AG09309 (cell line): ENCODE measurements at places on chromosomes 16 and 17.

GRCh38 chr17:69878661-69879060, 196.4 kb upstream of the KCNJ16 start:
- no peak for DNase-seq

- DNase-seq: no peak
These were observed 33.1 kb upstream of the HERPUD1 start for GRCh38 chr16:56898847-56899246.

GRCh38 chr17:2412561-2413021, 11.7 kb upstream of the MNT start:
- no peak for DNase-seq

DNA sequence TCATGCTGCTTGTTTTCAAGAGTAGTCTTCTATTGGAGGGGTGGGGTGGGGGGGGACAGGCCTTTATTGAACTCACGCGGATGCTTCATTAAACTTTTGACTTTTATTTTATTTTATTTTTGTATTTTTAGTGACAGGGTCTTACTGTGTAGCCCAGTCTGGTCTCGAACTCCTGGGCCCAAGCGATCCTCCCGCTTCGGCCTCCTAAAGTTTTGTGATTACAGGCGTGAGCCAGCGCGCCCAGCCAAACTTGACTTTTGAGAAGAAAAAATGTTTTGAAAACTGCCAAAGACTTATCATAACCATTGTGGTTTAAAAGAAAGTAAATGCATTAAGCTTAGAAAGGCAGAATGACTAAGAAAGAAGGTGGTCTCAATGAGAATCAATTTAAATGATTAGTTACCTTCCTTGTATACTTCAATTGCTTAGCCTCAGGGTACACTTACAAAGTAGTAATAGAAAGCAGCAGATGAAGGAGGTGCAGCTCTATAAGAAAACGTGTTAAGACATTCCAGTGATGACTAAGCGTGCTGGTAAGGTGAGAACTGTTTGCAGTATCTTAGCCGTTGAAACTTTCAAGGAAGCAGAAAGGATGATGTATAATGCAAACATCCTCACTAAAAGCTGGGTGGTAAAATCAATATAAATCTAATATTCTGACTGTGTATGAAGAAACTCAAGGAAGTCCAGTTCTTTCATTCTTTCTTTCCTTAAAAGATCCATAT, 1.2 kb downstream of the AP2B1 start:
- DNase-seq: no peak

GRCh38 chr17:29168079-29168758, 12.0 kb downstream of the MYO18A start:
- DNase-seq: no peak

GRCh38 chr17:39568702-39569101, 39.0 kb downstream of the NEUROD2 start:
- DNase-seq: no peak

GRCh38 chr16:56305956-56306565, 114.8 kb downstream of the GNAO1 start:
- no peak for DNase-seq

DNA sequence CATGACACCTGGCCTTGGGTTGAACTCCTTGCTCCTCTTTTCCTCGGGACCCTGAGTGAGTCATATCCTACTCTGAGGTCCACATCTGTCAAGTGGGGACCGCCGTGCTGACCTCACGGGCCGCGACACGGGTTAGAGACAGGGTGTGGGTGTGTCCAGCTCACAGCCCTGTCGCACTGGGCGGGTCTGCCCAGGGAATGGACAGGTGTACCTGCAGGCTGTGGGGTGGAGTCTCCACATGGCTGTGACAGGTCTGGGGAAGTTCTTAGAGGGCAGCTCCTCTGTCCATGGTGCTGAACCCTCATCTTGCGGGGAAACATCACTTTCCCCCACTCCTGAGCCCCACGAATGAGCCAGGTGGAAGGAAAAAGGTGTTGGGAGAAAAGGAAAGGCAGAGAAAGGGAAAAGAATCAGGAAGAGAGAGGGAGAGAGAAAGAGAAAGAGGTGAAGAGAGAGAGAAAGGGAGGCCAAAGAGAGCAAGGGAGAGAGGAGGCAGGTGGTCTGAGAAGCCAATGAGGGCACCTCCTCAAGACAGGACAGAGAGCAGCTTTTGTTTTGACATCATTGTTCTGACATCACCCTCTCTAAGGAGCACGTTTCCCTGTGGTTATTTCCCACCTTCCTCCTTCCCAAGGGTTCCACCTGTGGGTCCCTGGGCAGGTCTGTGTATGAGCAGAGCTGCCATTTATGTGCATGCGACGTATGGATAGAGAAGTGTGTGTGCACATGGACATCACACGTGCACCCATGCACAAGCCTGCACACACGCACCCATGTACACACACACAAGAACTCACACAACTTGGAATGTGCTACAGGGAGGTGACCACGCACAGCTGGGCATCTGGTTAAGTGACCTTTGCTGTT, 32.6 kb upstream of the CBFA2T3 start:
- no peak for DNase-seq

- DNase-seq: no peak
These were observed 3.9 kb upstream of the SOX9 start for GRCh38 chr17:72116661-72117521.

DNA sequence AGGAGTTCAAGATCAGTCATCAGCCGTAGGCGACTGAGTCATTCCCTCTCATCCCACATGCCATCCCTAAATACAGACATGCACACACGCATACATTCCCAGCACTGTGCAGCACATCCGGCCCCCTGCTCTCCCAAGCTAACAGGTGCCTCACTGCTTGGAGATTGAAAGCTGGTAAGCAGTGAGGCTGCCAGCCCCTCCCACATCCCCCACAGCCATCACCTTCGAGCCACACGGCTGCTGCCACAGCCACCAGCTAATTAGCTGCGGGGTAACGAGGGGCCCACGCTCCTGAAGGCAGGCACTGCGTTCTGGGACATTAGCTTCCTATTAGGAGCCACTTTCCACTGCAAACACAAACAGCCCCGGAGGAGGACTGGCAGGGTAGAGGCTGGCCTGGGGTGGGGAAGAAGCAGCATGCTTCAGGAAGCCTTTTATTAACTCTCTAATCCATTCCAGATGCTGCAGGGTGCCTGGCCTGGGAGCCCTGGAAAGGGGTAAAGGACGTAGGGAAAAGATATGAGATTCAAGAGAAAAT, 179.6 kb downstream of the CCT6B start:
- no peak for DNase-seq

DNA sequence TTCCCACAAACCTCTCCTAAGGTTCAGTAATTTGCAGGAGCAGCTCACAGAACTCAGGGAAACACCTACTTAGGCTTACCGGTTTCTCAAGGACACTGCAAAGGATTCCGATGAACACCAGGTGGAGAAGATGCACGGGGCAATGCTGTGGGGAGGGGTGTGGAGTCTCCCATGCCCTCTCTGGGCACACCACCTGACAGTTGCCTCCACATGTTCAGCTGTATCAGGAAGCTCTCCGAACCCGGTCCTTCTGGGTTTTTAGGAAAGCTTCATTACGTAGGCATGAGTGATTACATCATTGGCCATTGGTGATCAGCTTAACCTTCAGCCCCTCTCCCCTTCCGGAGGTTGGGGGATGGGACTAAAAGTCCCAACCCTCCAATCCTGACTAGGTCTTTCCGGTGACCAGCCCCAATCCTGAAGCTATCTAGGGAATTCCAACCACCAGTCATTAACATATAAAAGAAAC, 21.6 kb downstream of the C17orf58 start:
- DNase-seq: no peak

GRCh38 chr17:31488264-31488981, 96.9 kb downstream of the RAB11FIP4 start:
- no peak for DNase-seq

GRCh38 chr17:9974448-9975381, 69.6 kb upstream of the RCVRN start:
- no peak for DNase-seq

DNA sequence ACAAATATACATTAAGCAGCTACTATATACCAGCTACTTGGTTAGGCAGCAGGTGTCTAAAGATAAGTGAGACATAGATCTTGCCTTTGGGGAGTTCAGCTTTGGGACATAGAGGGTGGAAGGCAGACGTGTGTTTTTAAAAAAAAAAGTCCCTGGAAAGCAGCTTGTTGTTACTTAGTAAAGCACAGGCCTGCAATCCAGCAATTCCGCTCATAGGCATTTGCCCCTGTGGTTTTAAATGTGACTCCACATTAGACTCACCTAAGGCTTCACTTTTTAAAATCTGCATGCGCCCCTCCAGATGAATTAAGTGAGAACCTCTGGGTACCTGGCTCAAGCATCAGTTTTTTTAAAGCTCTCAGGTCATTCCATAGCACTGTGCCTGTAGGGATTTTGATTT, 7.2 kb upstream of the MLYCD start:
- DNase-seq: no peak

DNA sequence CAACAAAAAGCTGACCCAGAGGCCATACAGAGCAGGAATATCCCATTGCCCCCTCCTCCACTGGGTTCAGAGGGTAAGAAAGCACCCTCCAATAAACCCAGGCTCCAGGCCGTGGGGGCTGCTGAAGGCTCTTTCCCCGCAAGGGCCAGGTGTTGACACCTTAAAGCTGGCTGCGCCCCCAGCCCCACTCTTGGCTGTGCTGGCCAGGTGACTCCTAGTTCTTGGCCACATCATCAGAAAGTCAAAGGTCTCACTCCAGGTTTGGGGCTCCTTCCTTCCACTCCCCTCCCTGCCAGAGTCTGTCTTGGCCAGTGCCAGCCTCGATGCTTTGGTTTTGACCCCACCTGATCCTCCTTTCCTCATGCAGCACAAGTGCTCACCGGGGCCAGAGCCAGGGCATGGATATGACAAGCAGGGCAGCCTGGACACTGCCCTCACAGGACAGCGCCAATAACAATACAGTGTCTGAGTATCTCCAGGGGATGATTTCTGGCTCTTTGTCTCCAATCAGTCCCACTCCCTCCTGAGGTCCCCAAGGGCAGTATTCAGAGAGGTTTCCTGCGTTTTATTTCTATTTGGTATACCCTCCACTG, 8.2 kb downstream of the SLC46A1 start:
- DNase-seq: no peak

GRCh38 chr16:64450177-64450576, 671.7 kb downstream of the CDH11 start:
- DNase-seq: peak; percentile 38

- peak; percentile 59 for DNase-seq
These were observed 10.6 kb upstream of the HOXB2 start for GRCh38 chr17:48555258-48556228.

DNA sequence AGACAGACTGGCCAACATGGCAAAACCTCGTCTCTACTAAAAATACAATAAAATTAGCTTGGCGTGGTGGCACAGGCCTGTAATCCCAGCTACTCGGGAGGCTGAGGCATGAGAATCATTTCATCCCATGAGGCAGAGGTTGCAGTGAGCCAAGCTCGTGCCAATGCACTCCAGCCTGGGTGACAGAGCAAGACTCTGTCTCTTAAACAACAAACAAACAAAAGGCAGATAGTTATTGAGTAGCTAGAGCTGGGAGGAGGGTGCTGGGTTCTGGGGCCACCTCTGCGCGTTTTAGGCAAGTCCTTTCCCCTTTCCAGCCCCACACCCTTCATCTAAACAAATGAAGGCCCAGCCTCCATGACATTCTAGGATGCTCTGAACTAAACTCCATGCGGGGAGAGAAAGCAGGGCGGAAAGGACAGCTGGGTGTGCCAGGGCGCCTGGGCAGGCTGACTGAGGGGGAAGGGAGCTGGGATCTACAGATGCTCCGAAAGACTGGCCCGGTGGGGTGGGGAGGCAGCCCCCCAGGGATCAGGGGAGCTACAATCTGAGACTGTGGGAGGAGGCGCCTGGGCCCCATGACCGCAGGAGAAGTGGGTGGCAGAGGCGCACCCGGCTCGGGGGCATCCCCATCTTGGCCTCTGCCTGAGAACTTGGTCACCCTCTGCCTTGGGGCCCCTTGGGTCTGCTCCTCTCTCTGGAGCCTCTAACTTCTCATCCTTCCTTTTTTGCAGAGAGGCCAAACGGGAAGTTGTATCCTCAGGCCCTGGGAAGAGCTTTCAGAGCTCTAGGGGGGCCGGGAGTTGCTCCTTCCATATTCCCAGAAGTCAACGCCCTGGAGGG, 910 bp downstream of the ITGAL start:
- no peak for DNase-seq

GRCh38 chr17:70138291-70138865, 31.0 kb upstream of the KCNJ2 start:
- DNase-seq: peak; percentile 5

- DNase-seq: no peak
These were observed 7.0 kb upstream of the FAAP100 start for GRCh38 chr17:81558941-81559806.

DNA sequence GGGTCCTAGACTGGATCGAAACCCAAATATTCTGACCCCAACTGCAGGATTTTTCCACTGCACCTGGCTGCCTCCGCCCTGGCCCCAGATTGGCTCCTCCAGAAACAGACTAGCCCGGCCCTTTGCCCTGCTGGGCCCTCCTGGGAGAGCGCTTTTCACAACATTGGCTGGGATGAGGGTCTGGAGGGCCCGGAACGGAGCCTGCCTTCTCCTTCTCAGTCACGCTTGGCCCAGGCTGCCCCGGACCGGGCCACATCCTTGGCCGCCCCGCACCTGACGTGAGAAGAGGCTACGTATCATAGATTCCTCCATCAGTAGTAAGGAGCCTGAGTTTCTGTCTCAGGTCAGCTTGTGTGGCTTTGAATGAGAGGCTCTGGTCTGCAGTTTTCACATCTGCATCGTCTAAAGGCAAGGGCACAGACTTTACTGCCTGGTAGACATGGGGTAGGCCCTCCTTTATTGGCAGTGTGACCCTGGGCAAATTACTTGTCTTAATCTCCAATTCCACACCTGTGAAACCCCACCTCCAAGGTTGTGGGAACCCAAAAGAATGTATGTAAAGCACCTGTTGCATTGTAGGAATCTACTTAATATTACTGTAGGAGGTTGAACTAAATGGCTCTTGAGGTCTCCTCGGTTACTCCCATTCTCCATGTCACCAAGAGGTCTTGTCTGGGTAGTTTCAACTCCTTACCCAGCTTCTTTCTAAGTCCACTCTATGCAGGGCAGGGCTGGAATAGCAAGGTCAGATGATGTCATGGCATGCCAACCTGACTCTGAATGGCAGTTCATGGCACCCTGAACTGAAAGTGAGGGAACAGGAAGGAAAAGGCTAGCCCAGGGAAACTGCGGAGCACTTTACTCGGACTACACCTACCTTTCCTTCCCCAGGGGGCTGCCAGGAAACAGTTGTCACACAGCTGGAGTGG, 661 bp downstream of the LRRC3C start:
- no peak for DNase-seq

DNA sequence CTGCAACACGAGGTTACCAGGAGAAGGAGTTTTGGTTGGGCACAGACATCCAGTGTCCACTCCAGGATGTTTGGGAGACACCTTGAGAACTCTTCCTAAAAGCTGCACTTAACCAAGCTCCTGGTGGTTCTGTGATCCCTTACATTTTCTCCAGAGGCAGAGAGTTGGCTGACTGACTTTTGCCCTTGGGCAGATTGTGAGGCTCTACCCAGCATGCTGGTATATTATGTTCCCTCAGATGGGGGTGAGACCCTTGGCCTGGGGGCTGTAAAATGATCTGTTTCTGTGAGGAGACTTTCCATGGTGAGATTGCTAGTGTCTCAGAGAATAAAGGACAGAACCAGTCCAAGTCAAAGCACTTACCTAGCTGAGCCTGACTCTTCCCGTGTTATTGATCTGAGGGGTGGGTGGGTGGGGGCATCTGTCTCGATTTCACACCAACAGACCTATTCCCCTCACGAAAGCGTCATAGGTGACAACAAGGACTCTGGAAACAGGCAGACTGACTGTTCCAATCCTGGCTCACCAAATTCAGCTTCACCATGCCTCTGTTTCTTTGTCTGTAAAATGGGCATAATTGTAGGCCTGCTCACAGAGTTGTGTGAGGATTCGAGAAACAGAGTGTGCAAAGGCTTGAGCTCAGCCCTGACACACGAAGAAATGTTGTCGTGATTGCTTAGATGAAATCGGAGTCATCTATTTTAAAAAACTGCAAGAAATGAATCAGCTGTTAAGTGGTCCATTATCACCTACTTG, 12.2 kb downstream of the USB1 start:
- DNase-seq: no peak
